ENCODE measurements at places on chromosomes 3 and 15.

- DNase-seq = peak; percentile 60
These were observed 11.2 kb downstream of the TNFSF10 start for GRCh38 chr3:172511783-172512762.

DNA sequence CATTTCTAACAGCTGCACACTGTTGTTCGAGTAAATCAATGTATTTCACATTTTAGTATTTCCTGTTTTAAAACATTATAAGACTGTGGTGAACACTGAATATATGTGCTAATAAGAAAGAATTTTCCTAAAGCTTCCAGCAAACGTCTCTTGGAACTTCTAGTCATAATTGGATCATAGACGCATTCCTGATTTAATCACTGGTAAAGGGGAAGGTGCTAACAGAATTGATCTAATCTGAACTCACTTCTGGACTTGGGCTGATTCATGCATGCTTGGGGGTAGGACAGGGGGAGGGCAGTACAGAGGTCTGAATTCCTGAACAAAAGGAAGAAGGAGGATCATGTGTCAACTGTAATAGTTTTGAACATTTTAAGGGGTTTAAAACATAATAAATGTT, 7.3 kb upstream of the LEKR1 start:
- no peak for DNase-seq

DNA sequence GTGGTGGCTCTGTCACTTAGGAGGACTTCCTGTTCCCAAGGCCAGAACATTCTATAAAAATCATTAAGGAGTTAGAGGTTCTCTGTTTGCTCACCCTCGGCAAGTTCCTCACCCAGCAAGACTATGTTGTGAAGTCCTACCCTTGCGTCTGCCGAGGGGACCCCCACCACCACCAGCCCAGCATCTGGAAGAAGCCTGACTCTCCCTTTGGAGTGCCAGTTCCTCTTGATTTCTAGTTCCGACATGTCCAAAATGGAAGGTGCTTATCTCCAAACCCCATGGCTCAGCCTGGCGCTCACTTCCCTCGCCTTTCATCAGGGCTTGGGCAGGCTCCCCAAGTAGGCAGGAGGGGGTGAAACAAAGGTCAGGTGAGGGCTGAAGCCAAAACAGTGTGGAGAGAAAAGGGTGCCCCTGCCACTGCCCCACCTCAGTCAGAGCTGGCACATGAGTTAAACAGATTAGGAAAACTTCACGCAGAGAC, 41.0 kb downstream of the BHLHE40 start:
- no peak for DNase-seq

- DNase-seq = no peak
These were observed 42.6 kb upstream of the TP63 start for GRCh38 chr3:189588475-189589178.

DNA sequence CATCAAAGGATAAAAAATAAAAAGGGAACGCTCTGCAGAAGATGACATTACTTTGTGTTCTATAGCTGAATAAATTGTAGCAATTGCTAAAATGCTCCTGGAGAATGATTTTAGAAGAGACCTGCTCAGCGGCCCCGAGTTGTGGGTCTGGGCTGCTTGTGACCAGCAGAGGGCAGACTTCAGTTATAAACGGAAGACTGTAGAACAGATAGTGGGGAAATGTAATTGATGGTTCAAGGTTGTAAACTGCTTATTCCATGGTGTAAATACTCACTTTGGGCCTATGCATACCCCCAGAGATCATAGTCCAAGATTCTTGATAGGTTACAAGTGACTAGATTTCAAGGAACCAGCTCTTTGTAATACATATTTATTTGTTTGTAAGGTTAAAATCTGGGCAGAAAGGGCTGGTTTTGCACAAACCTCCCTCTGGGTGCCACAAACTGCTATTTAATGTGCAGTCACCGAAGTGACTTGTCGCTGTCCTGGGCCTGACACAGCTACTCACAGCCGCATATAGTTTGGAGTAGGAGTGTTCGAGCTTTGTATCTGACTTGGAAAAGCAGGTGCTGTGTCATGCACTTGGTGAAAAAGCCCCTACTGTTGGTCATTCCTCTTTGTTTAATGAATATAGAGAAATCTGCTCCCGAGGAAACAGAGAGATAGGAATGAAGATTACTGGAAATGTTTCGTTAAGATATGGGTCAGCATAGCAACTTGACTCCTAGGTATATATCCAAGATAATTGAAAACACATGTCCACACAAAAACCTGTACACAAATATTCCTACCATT, 34.7 kb upstream of the NDUFB4 start:
- DNase-seq = peak; percentile 66

DNA sequence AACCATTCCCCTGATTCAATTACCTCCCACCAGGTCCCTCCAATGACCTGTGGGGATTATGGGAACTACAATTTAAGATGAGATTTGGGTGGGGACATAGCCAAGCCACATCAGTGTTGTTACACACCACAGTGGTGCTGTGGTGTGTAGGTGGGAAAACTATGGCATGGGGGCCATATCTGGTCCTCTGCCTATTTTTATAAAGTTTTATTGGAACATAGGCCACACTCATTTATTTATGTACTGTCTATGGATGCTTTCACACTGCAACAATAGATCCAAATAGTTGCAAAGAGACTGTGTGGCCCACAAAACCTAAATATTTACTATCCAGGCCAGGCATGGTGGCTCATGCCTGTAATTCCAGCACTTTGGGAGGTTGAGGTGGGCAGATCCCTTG, 46.4 kb downstream of the FLNB start:
- no peak for DNase-seq

- no peak for DNase-seq
These were observed 10.5 kb downstream of the CAPN7 start for GRCh38 chr3:15216501-15216900.

GRCh38 chr3:103389356-103389755, 954.5 kb downstream of the ZPLD1 start:
- DNase-seq = no peak

GRCh38 chr15:87874896-87875711, 381.4 kb downstream of the NTRK3 start:
- DNase-seq = peak; percentile 19

- DNase-seq = no peak
These were observed 97.6 kb downstream of the SAMMSON start for GRCh38 chr3:70097084-70097483.

DNA sequence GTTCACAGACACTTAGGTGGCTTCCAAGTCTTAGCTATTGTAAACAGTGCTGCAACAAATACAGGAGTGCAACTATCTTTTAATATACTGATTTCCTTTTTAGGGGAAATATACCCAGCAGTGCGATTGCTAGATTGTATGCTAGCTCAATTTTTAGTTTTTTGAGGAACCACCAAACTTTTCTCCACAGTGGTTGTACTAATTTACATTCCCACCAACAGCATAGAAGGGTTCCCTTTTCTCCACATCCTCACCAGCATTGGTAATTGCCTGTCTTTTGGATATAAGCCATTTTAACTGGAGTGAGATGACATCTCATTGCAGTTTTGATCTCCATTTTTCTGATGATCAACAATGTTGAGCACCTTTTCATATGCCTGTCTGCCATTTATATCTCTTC, 58.9 kb downstream of the ZNF148 start:
- DNase-seq = no peak

GRCh38 chr3:50298836-50299637, at the start of the genes HYAL3 and NAA80:
Gene HYAL3, minus strand, starts transcription at chr3:50299405. Its CDS starts 3,803 bp downstream, at chr3:50295602.
Gene NAA80, minus strand, starts transcription at chr3:50299405. Its CDS starts 1,942 bp downstream, at chr3:50297463.
- peak; percentile 99 for DNase-seq

- DNase-seq = no peak
These were observed 540 bp upstream of the HHATL start for GRCh38 chr3:42702982-42703694.

DNA sequence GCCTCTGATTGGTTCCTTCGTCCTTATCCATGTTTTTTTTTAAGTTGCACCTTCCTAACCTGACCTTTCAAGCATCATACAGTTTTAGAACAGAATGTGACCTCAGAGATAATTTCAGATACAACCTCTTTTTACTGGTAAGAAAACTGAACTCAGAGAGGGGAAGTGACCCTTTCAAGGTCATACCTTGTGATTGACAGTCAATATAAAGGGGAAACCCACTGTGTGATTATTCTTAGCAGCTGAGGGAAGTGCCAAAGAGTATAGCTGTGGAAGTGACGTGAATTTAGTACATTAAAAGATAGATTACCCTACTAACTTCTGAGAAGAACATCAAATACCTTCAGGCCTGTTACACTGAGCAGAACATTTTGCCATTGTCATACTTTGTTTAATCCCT, 319.4 kb downstream of the NEK10 start:
- no peak for DNase-seq

DNA sequence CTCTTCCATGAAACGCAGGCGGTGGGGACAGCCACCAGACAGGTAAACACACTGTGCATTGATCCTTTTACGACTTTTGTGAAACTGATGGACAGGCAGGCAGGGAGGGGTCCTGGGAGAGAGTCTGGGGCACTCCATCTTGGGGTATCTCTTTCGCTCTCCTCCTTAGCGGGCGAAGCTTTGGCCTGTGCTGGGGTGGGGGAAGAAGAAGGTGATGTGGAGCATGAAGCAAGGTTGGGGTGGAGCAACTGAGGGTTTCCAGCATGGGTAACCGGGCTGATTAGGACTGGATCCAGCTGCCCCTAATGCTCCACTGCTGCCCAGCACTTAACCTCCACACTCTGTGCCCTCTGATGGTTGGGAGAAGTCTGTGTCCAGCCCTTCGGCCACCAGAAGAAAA, 25.6 kb downstream of the MUC20 start:
- no peak for DNase-seq

GRCh38 chr15:73006523-73006922, 45.7 kb upstream of the NEO1 start:
- no peak for DNase-seq

- no peak for DNase-seq
These were observed at the start of gene ADGRG7 for GRCh38 chr3:100609305-100609704. Gene ADGRG7, plus strand, starts transcription at chr3:100609601. Its CDS starts 256 bp downstream, at chr3:100609857.

GRCh38 chr3:70550723-70551319, 238.4 kb upstream of the MDFIC2 start:
- DNase-seq = peak; percentile 63

DNA sequence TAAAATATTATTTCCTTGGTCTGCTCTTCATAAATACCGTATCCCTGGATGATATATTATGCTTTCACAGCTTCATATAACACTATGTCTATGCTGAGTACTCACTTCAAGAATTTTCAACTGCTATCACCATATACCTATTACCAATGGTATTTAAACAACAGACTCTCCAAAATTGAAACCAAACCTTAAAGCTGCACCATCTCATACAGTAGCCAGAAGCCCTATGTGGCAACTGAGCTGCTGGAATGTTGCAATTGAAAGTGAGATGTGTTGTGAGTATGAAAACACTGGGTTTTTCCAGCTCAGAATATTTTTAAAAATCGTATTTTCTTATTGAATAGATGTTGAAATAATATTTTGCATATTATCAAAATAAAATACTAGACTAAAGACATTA, 130.1 kb upstream of the GOLGA6L6 start:
- DNase-seq = no peak

DNA sequence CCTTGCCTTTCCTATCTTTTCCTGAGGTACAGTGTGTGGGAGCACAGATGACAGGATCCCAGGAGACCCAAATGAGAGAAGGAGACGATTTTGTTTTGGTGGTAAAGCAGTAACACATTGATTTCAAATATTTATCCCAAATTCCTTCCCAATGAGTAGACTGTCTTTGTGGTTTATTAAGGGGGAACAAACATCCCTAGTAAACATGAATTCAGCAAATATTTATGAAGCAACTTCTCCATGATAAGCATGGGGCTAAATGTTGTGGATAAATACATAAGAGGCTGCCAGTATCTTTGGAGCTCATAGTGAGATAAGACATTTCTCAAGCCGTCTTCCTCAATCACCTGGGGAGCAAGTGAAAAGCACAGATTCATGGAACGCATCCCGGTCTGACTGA, 460.8 kb upstream of the CFAP20DC start:
- DNase-seq = no peak

DNA sequence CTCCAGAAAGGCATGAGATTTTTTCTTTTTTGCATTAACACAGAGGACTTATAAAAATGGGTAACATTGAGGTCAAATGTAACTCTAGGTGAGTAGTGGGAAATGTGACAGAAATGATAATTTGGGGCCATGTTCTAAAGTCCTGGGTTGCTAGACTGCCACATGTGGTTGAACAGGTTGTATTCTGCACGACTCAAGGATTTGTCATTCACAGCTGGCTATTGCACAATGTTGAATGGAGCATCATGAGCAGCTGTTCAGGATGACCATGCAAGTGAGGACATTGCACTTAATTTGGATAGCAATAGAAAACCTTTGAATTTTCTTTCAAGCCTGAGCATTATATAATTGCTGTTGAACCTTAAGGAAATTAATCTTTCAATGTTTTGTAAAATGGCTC, 396.6 kb downstream of the NAALADL2 start:
- no peak for DNase-seq
